Glutamatergic neuron (in vitro differentiated cells): ENCODE measurements at places on chromosomes 5 and 9. TPM values are rescaled to one million over a fixed set of nuclear protein-coding genes. Genes with fewer than 3 reads are reported as not detected.
A peak's percentile ranks its signal among the peaks of the same experiment; 100 is the strongest.

- peak overlapping the region; percentile 71 for H3K4me3 ChIP-seq
- no peaks in the 10 kb centered on the region for H3K4me1 ChIP-seq
- no peaks in the 10 kb centered on the region for H3K36me3 ChIP-seq
- peak; percentile 79 for DNase-seq
- peaks cover 11% of the 10 kb centered on the region for H3K27me3 ChIP-seq
Observed at GRCh38 chr5:180618829-180619562, 27.7 kb upstream of the SCGB3A1 start.

GRCh38 chr5:123997462-123998215 lies 485.7 kb downstream of the CSNK1G3 start:
- H3K27me3 ChIP-seq = no peaks in the 10 kb centered on the region
- no peak overlapping the region for H3K27ac ChIP-seq
- peak overlapping the region; percentile 5 for H3K4me3 ChIP-seq
- peaks cover 17% of the 10 kb centered on the region for H3K4me1 ChIP-seq
- DNase-seq = no peak

DNA sequence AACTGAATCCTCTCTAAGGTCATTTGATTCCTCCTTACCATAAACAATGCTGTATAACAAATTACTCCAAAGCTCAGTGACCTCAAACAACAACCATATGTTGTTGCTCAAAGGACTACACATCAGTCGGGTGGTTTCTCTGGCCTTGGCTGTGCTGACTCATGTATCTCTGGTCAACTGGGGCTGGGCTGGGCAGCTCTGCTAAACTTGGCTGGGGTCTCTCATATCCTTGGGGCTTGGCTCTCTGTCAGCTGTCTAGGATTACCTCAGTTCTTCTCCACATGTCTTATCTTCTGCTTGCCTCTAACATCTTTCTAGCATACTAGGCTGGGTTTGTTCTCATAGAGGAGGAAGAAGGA lies 86.4 kb downstream of the GALNT10 start:
- no peak overlapping the region for H3K4me3 ChIP-seq
- no peak overlapping the region for H3K27ac ChIP-seq
- H3K36me3 ChIP-seq = no peaks in the 10 kb centered on the region
- no peak for DNase-seq

DNA sequence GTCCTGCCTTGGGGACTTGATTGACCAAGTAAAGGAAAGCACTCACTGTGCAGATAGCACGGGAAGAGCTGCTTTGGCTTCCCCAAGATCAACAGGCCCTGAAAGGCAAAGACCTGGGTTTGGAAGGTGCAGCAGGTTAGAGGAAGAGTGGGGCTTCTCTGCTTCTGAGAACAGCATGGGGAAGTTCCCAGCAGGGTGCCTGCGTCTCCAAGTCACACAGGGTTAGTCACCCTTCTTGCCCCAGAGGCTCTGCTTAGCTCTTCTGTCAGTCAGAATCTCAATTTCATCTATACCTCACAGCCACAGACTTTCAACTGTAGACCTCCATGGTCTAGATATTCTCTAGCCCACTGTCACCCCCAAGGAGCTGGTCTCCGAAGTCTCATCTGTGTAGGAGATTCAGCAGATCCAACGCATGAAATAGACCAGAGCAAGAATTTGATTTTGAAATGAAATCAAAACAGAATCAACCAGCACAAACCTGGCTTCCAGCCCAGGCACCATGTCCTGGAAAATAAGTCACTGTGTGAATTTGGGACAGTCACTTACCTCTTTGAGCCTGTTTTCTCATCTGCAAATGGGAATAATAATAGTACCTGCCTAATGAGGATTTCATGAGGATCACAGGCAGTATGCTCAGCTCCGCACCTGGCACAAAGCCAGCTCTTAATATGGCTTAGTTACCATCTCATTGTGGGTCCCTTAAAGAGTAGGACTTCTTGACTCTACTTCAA lies 64.0 kb downstream of the SFXN1 start:
- no peak overlapping the region for H3K27ac ChIP-seq
- H3K36me3 ChIP-seq = no peaks in the 10 kb centered on the region
- no peaks in the 10 kb centered on the region for H3K4me1 ChIP-seq
- no peak for DNase-seq
- H3K4me3 ChIP-seq = no peak overlapping the region
- H3K27me3 ChIP-seq = peaks cover 2% of the 10 kb centered on the region

SLC34A3 gene
- total RNA-seq = not detected

DNA sequence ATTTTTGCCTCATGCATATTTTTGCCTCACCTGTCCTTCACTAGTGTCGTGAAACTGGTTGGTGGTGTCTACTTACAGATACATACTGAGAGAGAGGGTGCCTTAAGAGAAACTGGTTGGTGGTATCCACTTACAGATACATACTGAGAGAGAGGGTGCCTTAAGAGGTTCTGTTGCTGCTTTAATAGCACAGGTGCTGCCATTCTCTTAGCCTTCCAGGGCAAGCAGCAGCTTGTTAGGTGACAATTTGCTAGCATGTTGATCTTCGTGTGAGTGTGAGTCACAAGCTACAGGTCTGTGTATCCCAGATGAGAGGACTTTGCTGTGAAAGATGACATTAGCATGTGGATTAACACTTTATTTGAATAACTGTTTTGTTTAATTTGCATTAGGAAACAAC lies 1.4 kb downstream of the PTTG1 start:
- H3K27ac ChIP-seq = no peak overlapping the region
- no peak for DNase-seq
- H3K4me1 ChIP-seq = peaks cover 16% of the 10 kb centered on the region
- no peaks in the 10 kb centered on the region for H3K36me3 ChIP-seq
- peak overlapping the region; percentile 54 for H3K4me3 ChIP-seq

DNA sequence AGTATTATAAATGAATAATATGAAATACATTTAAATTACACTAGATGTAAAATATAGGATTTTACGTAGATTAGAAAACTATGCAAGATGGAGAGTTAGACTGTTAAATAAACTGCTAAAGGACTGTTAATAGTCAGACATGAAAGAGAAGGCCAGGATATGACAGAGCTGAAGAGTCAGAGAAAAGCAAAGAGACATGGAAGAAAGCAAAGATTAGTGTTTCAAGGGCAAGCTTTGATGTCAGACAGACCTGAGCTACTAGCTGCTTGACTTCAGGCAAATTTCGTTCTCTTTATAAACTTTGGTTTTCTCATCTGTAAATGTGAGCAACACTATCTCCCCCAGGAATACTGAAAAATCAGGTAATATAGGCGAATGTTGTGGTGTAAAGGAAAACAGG lies 161.3 kb downstream of the RAPGEF6 start:
- no peak for DNase-seq
- no peak overlapping the region for H3K27ac ChIP-seq
- no peaks in the 10 kb centered on the region for H3K36me3 ChIP-seq

DNA sequence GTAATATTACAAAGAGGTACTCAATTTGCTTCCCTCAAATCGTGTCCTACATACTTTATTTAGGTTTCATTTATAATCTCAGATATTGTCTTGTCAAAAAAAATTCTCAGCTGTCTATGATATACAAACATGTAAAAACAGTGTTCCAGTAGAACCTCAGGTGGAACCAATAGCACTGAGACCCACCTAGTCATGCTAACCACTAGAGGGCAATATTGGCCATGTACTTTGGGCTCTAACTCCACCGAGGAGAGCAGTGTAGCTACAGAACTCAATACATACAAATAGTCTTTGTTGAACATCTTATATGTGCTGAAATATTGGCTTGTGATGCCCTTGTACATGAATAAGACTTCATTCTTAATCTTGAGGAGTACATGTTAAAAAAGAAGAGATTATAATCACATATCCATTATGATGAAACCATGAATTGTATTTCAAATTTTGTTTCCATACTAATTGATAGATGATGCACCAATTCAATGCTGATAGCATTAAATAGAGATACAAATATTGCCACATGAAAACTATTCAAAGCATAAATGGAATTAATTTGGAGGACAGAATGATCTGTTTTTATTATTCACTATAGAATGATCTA lies 71.2 kb upstream of the CNTLN start:
- no peak for DNase-seq
- no peak overlapping the region for H3K4me3 ChIP-seq
- H3K27ac ChIP-seq = no peak overlapping the region
- H3K4me1 ChIP-seq = no peaks in the 10 kb centered on the region

GRCh38 chr9:105881654-105882349 lies 187.5 kb downstream of the TMEM38B start:
- H3K27ac ChIP-seq = no peak overlapping the region
- no peaks in the 10 kb centered on the region for H3K27me3 ChIP-seq
- H3K36me3 ChIP-seq = no peaks in the 10 kb centered on the region
- DNase-seq = peak; percentile 80
- no peaks in the 10 kb centered on the region for H3K4me1 ChIP-seq

TPPP gene
- 44.5 TPM for total RNA-seq

GRCh38 chr5:96822686-96823459 lies 15.1 kb upstream of the ERAP1 start:
- no peak for DNase-seq
- H3K27me3 ChIP-seq = no peaks in the 10 kb centered on the region
- no peaks in the 10 kb centered on the region for H3K36me3 ChIP-seq
- no peak overlapping the region for H3K4me3 ChIP-seq

DNA sequence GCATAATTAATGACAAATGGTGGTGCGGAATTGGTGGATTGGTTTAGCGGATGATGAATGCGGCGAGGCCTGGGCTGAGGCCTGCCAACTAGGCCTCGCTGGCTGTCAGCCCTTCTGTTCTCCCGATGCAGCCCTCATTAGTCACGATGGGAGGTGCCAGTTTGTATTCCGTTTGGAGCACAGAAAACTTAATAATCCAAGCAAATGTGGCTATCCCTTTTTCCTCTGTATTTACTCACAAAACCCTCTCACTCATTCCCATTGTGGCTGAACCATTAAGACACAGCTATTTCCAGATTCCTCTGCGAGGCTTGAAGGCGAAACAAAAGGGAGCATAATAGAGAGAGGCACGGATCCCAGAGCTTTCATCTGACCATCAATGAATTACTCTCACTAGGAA lies 114.3 kb downstream of the MVB12B start:
- peak; percentile 51 for DNase-seq
- peaks cover 28% of the 10 kb centered on the region for H3K4me1 ChIP-seq
- peak overlapping the region; percentile 12 for H3K4me3 ChIP-seq
- H3K27ac ChIP-seq = peak overlapping the region; percentile 92
- no peaks in the 10 kb centered on the region for H3K36me3 ChIP-seq

GRCh38 chr5:140153905-140154304 lies 21.1 kb upstream of the CYSTM1 start:
- no peak overlapping the region for H3K27ac ChIP-seq
- H3K4me1 ChIP-seq = peaks cover 12% of the 10 kb centered on the region
- DNase-seq = no peak
- H3K4me3 ChIP-seq = no peak overlapping the region

DNA sequence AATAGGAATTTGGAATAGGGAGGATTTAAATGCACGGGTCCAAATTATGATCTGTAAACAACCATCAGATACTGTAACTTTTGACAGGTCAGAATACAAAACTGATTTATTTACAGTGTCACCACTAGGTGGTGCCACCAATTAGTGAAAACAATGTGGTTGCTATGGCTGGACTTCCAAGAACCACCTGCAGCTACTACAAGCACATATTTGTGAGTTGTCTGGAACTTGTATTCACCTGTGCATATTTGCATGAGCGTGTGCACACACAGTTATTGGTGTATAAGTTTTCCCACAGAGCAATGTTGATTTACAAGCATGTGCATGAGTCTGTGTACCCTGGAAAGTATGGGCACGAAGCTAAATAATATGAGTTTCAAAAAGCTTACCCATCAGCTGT lies 3.0 kb upstream of the HRCT1 start:
- peaks cover 6% of the 10 kb centered on the region for H3K27me3 ChIP-seq
- H3K4me3 ChIP-seq = no peak overlapping the region
- no peaks in the 10 kb centered on the region for H3K36me3 ChIP-seq
- DNase-seq = no peak
- no peak overlapping the region for H3K27ac ChIP-seq

KIF20A gene
- 8.7 TPM for total RNA-seq

DNA sequence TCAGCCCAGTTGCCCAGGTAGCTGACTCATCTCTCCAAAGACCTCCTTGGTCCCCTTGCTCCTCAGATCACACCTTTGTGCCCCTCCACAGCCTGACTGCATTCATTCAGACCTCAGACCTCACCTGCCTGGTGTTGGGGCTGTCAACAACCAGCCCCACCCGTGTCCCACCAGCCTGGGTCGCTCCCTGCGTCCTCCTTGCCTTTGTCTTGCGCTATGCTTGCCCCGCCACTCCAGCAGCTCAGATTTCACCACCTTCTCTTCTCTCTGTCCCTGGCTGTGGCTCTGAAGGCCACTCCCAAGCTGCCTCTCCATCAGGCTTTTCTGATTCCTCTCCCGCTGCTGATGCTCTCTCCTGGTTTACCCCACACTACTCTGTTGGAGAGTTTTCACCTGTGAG lies 103.5 kb downstream of the MVB12B start:
- H3K27ac ChIP-seq = no peak overlapping the region
- H3K27me3 ChIP-seq = no peaks in the 10 kb centered on the region
- no peaks in the 10 kb centered on the region for H3K36me3 ChIP-seq
- H3K4me3 ChIP-seq = no peak overlapping the region

GRCh38 chr5:97115932-97116331 lies 26.5 kb downstream of the LIX1 start:
- no peak for DNase-seq
- H3K4me1 ChIP-seq = peaks cover 6% of the 10 kb centered on the region
- no peak overlapping the region for H3K4me3 ChIP-seq

C1QTNF3 gene
- 9.0 TPM for total RNA-seq

DNA sequence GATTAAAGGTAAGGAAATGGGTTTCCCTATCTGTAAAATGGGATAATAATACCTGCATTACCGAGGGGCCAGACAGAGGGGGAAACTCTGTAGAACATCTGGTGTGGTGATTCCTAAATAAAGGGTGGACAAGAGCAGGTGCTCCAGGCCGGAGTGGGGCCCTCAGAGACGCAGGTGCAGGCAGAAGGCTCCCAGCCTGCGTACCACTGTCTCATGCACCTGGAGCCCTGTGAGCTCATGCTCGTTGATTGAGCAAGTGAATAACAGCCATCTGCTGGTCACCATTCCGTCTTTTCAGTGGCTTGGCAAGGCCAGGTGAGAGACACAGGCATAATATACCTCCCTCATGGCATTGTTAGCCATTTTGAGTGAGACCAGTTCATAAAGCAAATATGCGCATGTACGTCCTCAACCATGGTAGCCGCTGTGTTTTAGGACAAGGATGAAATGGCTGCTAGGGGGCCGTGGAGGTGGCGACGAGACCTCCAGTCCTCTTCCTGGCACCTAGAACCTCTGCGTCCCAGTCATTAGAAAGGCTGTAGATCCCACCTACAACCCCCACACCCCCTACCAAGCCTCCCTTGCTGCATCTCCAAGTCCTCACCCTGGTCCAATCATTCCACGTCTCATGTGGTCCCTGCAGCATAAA lies 198.0 kb upstream of the MVB12B start:
- H3K4me1 ChIP-seq = peaks cover 2% of the 10 kb centered on the region
- H3K4me3 ChIP-seq = no peak overlapping the region
- no peak for DNase-seq
- no peak overlapping the region for H3K27ac ChIP-seq
- peaks cover 5% of the 10 kb centered on the region for H3K36me3 ChIP-seq
